ENCODE measurements at places on chromosomes 16 and 17.

DNA sequence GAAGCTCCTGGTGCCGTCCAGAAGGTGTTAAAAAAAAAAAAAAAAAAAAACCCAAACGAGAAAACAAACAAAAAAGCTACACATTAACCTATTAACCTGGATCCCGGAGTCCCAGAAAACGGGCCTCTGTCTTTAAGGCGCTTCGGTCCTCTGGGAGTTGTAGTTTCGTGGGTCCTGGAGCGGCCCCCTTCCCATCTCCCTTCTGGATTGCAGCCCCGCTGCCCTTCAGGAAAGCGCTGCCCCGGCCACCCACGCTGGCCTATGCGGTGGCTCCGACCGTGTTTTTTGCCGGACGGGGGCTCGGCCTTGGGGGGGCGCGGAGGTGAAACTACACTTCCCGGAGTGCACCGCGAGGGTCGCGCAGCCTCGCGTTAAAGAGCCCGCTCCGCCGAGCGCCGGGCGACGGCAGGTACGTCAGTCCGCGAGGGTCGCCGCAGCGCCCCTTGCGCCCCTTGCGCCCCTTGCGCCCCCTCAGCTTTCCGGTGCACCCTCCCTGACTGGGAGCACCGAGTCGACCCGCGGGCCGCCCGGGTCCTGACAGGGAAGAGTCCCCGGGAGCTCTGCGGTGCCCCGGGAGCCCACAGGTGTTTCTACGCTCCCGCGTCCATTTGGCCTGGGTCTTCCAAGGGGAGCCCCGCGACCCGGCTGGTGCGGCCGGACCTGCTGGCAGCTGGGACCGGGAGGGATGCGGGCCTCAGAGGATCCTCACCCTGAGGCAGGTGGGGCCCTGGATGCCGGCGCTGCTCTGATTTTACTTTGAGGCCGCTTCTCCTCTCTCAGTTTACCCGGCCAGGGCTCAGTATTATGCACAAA is at the start of gene FCSK:
TSS of gene FCSK (plus strand) at position 374 of the 813 bp plus-strand sequence. CDS start 8,596 bp downstream, outside the sequence.
- peak; percentile 100 for DNase-seq

DNA sequence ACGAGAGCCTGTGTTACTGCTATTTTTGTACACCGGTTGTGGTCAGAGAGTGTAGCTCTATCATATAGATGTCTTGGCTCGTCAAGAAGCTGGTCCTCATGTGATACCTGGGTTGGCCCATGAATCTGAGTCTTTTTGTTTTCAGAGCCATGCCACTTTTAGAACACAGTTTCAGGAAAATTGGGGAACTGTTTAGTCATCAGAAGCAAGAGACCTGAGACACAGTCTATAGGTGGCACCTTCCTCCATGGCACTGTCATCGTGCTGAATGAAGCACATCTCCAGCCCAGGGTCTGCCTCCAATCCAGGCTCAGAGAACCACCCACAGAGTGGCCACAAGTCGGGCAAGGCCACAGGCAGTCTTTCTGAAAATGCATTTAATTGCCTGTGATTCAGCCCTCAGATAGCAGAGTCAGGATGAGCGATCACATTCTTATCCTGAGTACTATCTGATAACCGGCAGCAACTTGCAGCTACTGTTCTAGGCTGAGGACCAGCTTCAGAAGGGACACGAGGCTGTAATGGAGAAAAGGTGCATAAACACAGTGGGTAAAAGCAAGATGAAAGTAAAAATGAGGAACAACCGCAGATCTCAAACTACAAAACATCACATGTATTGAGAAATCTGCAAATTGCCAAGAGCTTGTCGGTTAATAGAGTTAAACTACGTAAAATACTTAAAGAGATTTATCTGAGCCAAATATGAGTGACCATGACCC is 14.2 kb upstream of the HAPSTR1 start:
- DNase-seq, result no peak

DNA sequence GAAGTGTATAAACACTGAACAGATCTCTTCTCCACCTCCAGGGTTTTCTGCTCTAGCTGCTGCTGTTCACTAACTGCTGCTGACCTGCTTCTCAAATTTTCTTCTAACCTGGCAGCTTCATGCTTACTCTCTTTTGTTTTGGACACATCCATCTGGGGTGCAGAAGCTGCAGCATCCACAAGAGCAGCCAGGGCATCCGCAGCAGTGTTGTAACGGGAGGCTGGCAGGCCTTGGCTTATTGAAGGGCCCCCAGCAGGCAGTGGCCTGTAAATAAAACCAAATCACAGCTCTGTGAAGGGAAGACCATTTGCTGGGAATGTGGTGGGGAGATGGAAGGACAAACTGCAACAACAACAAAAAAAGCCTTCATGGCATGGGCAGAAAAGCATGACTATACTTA is 62.0 kb downstream of the TTC19 start:
- DNase-seq, result no peak

DNA sequence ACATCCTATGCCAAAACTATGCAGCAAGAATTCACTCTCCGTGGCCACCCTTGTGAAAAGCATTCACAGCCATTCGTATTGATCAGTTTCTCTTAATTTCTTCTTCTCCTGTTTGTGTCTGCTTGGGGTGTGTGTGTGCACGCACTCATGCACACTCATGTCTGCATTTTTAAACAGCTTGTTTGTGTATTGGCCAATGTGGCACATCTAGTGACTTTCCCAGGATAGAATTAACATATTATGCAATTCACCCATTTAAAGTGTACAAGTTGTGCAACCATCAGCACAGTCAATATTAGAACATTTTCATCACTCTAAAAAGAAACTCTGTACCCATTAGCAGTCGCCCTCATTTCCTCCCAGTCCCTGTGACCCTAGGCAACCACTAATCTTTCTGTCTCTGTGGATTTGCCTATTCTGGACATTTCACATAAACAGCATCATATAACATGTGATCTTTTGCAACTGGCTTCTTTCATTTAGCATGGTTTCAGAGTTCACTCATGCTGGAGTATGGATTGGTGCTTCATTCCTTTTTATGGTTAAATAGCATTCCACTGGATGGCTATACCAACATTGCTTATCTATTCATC is 20.1 kb downstream of the IRX3 start:
- no peak for DNase-seq

DNA sequence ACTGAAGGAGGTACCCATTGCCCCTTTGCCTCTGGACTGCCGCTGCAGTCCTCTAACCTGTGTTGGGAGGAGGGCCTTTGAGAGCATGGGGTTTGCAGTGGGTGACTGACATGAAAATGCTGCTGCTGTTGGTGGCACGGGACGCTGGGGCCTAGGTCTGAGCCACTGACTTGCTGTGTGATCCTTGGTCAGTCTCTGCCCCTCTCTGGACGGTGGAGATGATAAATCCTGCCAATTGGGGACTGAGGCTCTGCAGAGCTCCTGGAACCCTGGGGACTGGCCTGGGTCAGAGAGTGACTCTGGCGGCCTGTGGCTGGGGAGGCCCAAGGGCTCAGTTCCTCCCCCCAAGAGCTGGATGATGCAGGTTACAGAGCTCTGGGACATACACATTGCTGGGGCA is 6.1 kb upstream of the PYDC1 start:
- no peak for DNase-seq

- DNase-seq, result no peak
Observed at GRCh38 chr16:27430923-27431484, 29.0 kb downstream of the IL21R start.

DNA sequence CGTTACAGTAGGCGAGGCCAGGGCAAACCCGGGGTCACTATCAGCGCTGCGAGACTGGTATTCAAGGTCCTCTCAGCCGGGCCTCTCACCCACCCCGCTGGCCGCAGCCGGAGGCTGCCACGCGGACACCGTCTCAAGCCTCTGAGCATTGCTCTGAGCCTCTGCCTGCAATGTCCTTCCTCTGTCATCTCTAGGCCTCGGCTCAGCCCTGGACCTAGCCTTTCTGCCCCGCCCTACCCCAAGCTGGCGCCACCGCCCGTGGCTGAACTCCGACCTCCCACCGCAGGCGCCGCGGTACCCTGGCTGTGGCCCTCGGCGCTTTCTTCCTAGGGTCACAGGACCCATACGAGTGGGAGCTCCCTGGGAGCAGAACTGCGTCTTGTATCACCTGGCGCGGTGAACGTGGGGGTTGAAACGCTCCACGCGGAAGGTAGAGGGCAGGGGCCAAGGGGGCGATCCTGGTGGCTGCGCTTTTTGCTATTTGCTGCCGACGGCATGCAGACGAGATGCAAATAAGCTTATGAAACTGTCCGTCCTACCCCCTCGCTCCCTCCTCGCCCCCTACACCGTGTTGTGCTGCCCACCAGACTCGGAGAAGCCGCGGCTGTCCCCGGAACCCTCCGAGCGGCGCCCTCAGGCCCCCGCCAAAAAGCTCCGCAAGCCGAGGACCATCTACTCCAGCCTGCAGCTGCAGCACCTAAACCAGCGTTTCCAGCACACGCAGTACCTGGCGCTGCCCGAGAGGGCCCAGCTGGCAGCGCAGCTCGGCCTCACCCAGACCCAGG is 3.7 kb downstream of the DLX4 start:
- no peak for DNase-seq

DNA sequence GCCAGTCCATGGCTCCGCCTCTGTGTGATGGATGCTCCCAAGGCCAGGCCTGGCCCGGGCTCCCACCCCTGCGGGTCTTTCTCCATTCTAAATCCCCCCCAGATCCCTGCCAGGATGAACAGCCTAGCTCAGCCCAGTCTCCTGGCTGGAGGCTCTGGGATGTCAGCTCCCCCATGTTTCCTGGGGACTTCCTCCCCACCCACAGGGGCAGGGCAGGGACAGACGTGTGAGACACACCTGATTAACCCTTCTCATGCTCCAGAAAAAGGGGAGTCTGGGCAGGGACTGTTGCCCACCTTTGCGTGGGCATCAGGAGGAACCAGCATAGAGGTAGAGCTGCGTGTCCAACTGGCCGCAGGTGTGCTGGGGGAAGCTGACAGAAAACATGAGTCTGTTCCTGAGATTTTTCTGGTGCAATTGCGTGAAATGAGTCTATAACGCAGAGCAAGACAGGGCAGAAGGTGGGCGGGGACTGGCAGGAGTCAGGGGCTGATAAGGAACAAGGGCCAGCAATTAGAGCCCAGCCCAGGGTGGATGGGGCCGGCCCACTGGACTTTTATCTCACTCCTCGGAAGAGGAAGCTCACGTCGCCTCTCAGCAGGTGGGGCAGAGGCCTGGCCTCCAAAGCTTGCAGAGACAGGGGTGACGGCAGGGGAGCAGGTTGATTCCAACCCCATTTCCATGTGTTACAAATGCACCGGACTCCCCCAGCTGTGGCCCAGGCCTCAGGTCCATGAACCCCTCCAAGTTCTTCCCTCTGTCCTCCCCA is 238.2 kb downstream of the RBFOX3 start:
- no peak for DNase-seq

DNA sequence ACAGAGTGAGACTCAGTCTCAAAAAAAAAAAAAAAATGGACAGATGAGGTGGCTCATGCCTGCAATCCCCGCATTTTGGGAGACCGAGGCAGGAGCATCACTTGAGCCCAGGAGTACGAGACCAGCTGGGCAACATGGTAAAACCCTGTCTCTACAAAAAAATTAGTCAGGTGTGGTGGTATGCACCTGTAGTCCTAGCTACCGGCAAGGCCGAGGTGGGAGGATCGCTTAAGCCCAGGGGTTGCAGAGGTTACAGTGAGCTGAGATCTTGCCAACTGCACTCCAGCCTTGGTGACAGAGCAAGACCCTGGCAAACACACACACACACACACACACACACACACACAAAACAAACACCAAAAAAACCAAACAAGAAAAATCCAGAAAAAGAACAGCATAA is 7.7 kb upstream of the ENGASE start:
- DNase-seq, result no peak

- peak; percentile 89 for DNase-seq
Observed at GRCh38 chr17:17782523-17783115, 54.2 kb downstream of the SREBF1 start.

GRCh38 chr17:52648995-52649394 is 490.5 kb upstream of the CA10 start:
- no peak for DNase-seq

- no peak for DNase-seq
Observed at GRCh38 chr17:49742166-49742638, 21.7 kb downstream of the FAM117A start.

GRCh38 chr17:79923974-79924638 is 84.9 kb upstream of the CBX4 start:
- DNase-seq, result no peak

DNA sequence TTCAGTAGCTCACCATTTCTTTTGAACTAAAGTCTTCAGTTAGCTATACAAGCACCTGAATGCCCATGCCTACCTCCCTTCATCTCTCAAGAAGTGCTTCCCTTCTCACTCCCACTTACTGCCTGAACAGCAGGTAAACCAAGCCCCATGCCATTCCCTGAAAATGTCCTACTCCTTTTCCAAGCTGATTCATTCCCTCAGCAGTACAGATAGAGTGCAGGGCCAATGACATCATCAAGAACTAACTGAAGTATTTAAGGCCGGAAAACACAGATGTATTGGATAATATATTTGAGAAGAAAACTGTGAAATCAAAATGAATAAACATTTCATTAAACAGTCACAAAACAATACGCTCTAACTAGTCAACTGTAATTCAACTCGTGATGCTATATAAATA is 478.8 kb upstream of the CDH11 start:
- no peak for DNase-seq

GRCh38 chr17:39919087-39919683 is 750 bp upstream of the GSDMB start:
- no peak for DNase-seq

DNA sequence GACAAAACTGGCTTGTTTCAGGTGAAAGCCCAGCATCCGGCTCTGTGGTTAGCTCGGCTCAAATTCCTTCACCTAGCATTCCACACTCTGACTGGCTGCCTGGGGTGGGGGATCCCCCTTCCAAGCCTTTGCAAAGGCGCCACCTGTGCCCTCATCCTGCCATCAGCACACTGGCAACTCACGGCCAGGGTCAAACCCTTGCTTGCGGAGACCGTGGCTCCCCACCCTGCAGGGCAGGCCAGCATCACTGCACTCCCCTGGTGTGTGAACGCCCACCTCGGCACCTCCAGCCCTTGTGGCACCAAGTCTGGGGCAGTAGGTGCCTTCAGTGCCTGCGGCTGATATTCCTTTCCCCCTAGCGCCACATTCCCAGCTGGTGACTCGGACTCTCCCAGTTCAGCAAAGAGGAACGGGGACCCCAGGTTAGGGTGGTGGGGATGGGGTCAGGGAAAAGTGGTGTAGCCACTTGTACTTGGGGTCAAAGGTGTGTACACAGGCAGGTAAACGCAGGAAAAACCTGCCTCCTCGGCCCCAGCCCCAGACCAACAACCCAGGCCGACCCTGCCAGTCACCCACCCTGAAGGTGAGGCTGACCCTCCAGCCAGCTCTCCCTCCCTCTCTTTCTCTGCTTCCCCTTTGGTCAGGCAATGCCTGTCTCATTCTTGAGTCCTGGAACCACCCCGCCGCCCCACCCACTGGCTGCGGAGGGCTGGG is 1.1 kb downstream of the FLII start:
- no peak for DNase-seq

DNA sequence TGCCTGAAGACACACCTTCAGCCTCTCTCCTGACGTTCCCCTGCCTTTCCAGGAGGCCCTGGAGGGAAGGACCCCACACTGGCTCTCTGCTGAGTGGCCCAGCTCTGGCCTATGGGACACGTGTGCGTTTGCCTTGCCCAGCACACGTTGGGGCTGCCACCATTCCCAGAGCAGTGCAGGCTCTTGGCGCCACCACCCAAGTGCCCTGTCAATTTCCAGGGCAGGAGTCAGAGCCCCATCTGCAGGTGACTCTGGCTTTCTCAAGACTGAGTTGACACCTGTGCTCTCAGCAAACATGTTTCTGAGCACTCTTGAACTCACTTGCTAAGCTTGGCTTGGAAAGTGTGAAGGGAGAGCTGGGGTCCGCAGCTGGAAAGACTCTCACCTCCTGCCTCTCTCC is 4.7 kb upstream of the IRF8 start:
- DNase-seq, result no peak
